ENCODE measurements at places on chromosomes 11 and 22.

DNA sequence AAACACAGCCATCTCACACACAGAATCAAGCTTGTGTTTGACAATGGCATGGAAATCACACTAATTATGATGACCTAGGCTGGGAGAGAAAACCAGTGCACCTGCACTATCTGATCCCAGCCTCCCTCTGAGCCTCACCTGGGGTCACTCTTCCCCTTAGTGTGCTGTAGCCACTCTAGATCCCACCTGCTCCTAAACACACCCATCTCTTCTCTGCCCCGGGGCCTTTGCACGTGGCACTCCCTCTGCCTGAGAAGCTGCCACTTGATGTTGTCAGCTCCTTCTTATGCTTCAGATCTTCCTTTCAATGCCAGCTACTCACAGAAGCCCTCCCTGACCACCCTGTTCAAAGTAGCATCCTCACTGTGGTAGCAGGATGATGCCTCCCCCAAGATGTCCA, 42.9 kb upstream of the NFAM1 start:
- H3K36me3 ChIP-seq, result no peaks in the 10 kb centered on the region
- no peak overlapping the region for H3K4me3 ChIP-seq

GRCh38 chr11:60360621-60361020, 17.7 kb upstream of the MS4A7 start:
- H3K36me3 ChIP-seq, result no peaks in the 10 kb centered on the region
- H3K4me3 ChIP-seq, result no peak overlapping the region
- H3K4me1 ChIP-seq, result no peaks in the 10 kb centered on the region
- no peak for DNase-seq

- no peaks in the 10 kb centered on the region for H3K4me1 ChIP-seq
- H3K27ac ChIP-seq, result no peak overlapping the region
- DNase-seq, result no peak
Measured at GRCh38 chr11:55967914-55968313, 1.8 kb downstream of the OR10AG1 start.

GRCh38 chr22:45105281-45105702, 58.4 kb upstream of the NUP50 start:
- no peak for DNase-seq
- no peak overlapping the region for H3K27ac ChIP-seq
- H3K4me1 ChIP-seq, result no peaks in the 10 kb centered on the region
- no peaks in the 10 kb centered on the region for H3K27me3 ChIP-seq
- H3K36me3 ChIP-seq, result no peaks in the 10 kb centered on the region
